ENCODE measurements at places on chromosomes 13 and 19. TPM values are rescaled to one million over a fixed set of nuclear protein-coding genes. Genes with fewer than 3 reads are reported as not detected.
A peak's percentile ranks its signal among the peaks of the same experiment; 100 is the strongest.

GRCh38 chr13:47112205-47112902, 215.5 kb upstream of the HTR2A start:
- H3K4me1 ChIP-seq = peaks cover 4% of the 10 kb centered on the region
- no peak for DNase-seq
- H3K27ac ChIP-seq = no peak overlapping the region
- H3K27me3 ChIP-seq = no peaks in the 10 kb centered on the region
- H3K36me3 ChIP-seq = no peaks in the 10 kb centered on the region

GRCh38 chr19:32296694-32297093, 48.7 kb upstream of the ZNF507 start:
- no peak for DNase-seq
- no peak overlapping the region for H3K27ac ChIP-seq
- peaks cover 3% of the 10 kb centered on the region for H3K36me3 ChIP-seq
- peaks cover 4% of the 10 kb centered on the region for H3K27me3 ChIP-seq
- H3K4me3 ChIP-seq = no peak overlapping the region

DNA sequence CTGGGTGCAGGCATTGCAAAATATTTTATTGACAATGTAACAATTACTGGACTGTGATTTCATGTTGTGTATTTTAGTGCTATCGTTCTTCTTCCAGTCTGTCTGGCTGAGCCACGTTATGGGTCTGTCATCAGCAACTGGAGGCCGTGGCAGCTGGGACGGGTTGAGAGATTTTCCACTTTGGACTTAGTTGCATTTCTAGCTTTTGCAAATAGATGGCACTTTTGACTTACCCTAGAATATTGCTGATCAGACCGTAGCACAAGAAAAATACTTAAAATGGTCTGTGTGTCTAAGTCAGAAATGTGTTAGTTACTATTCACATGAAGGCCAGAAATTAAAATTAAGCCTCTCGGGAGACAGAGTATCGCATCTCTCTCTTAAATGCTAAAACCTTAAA, 211.1 kb downstream of the TEX29 start:
- no peaks in the 10 kb centered on the region for H3K36me3 ChIP-seq
- peaks cover 3% of the 10 kb centered on the region for H3K4me1 ChIP-seq
- DNase-seq = no peak
- H3K27ac ChIP-seq = no peak overlapping the region

- peak overlapping the region; percentile 28 for H3K4me3 ChIP-seq
- DNase-seq = no peak
- no peak overlapping the region for H3K27ac ChIP-seq
- peaks cover 17% of the 10 kb centered on the region for H3K4me1 ChIP-seq
Measured at GRCh38 chr19:41784743-41785142, 11.6 kb upstream of the CEACAM3 start.

- H3K27ac ChIP-seq = no peak overlapping the region
- no peak for DNase-seq
- H3K27me3 ChIP-seq = no peaks in the 10 kb centered on the region
- H3K36me3 ChIP-seq = no peaks in the 10 kb centered on the region
Measured at GRCh38 chr19:18776736-18777135, 14.4 kb downstream of the COMP start.

- DNase-seq = no peak
- H3K27me3 ChIP-seq = peaks cover 28% of the 10 kb centered on the region
- no peak within 1 kb of the TSS for H3K27ac ChIP-seq
- peaks cover 11% of the 10 kb centered on the region for H3K4me1 ChIP-seq
- no peak within 1 kb of the TSS for H3K4me3 ChIP-seq
- peaks cover 2% of the 10 kb centered on the region for H3K36me3 ChIP-seq
Measured at GRCh38 chr19:1523412-1524286, at the start of gene PLK5. Gene PLK5 (plus strand): TSS chr19:1524077. CDS start chr19:1526997, 2,920 bp downstream.

- peak overlapping the region; percentile 9 for H3K27ac ChIP-seq
- peaks cover 49% of the 10 kb centered on the region for H3K4me1 ChIP-seq
- H3K36me3 ChIP-seq = no peaks in the 10 kb centered on the region
- peak; percentile 42 for DNase-seq
- H3K4me3 ChIP-seq = no peak overlapping the region
Measured at GRCh38 chr13:114203536-114203935, 24.5 kb downstream of the CFAP97D2 start.

DNA sequence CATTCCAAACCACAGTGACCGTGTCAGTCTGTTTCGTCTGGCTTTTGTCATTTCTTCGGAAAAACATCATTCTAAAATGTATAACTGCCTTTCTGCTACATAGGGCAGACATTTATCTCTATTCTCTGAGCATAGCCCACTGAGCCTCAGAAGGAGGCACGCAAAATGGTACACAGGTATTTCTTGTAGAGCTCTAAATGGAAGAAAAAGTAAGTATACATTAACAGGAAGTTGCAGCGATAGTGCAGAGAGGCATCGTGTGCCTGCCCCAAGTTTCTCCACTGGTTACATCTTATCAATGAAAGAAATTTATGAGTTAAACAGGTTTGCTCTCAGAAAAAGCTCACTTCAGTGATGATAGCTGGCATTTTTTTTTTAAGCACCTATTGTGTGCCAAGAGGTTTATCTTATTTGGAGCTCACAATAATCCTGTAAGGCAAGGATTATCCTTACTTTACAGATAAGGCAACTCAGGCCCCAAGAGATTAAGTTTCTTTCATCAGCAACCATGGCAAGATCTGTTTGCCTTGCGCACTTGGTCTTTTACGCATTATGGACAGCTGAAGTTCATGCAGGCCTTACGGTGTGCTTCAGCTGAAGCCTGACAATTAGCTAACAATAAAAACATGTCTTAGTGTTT, 1.2 kb upstream of the RCBTB2 start:
- H3K4me1 ChIP-seq = peaks cover 5% of the 10 kb centered on the region
- no peak for DNase-seq
- H3K27ac ChIP-seq = peak overlapping the region; percentile 99
- peaks cover 3% of the 10 kb centered on the region for H3K27me3 ChIP-seq
- H3K4me3 ChIP-seq = peak overlapping the region; percentile 86
- H3K36me3 ChIP-seq = no peaks in the 10 kb centered on the region

GRCh38 chr19:40954573-40954972, 36.5 kb upstream of the CYP2B6 start:
- H3K36me3 ChIP-seq = peaks cover 30% of the 10 kb centered on the region
- no peak overlapping the region for H3K4me3 ChIP-seq
- no peaks in the 10 kb centered on the region for H3K4me1 ChIP-seq
- H3K27me3 ChIP-seq = peaks cover 5% of the 10 kb centered on the region
- DNase-seq = no peak

GRCh38 chr13:79679334-79679733, 198.4 kb downstream of the NDFIP2 start:
- H3K4me1 ChIP-seq = no peaks in the 10 kb centered on the region
- no peak overlapping the region for H3K4me3 ChIP-seq
- no peak overlapping the region for H3K27ac ChIP-seq
- no peak for DNase-seq
- H3K27me3 ChIP-seq = no peaks in the 10 kb centered on the region

GRCh38 chr13:30164146-30164545, 143.2 kb downstream of the KATNAL1 start:
- DNase-seq = no peak
- H3K27ac ChIP-seq = no peak overlapping the region
- peaks cover 7% of the 10 kb centered on the region for H3K4me1 ChIP-seq
- H3K27me3 ChIP-seq = no peaks in the 10 kb centered on the region
- H3K36me3 ChIP-seq = peaks cover 4% of the 10 kb centered on the region

DNA sequence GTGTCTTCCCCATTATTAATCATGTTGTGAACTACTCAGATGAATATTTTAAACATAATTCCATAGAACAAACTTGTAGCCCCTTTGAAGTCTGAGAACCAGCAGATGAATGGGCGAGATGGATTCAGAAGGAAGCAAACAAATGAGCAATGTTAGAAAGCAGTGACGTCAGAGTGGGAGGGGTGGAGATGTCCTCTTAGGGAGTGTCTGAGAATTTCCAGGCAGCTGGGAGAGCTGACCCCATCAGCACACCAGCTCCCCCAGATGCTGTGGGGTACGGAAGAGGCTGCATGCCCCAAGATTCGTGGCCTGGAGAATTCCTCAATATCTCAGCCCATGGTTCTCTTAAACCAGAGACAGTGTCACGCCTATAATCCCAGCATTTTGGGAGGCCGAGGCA, 68.6 kb downstream of the DPF1 start:
- H3K36me3 ChIP-seq = peaks cover 6% of the 10 kb centered on the region
- H3K4me3 ChIP-seq = no peak overlapping the region
- no peaks in the 10 kb centered on the region for H3K27me3 ChIP-seq
- no peak overlapping the region for H3K27ac ChIP-seq
- H3K4me1 ChIP-seq = no peaks in the 10 kb centered on the region
- DNase-seq = no peak

- no peak overlapping the region for H3K27ac ChIP-seq
- no peak for DNase-seq
- no peak overlapping the region for H3K4me3 ChIP-seq
- H3K36me3 ChIP-seq = no peaks in the 10 kb centered on the region
- no peaks in the 10 kb centered on the region for H3K4me1 ChIP-seq
- H3K27me3 ChIP-seq = peaks cover 4% of the 10 kb centered on the region
Measured at GRCh38 chr13:29255567-29255966, 339.9 kb downstream of the SLC7A1 start.

- H3K4me3 ChIP-seq = no peak overlapping the region
- H3K4me1 ChIP-seq = no peaks in the 10 kb centered on the region
Measured at GRCh38 chr13:108780706-108781105, 151.3 kb downstream of the MYO16 start.

- no peak overlapping the region for H3K27ac ChIP-seq
- H3K36me3 ChIP-seq = no peaks in the 10 kb centered on the region
- peaks cover 21% of the 10 kb centered on the region for H3K27me3 ChIP-seq
- DNase-seq = no peak
- no peak overlapping the region for H3K4me3 ChIP-seq
Measured at GRCh38 chr13:100808330-100809128, 133.9 kb upstream of the TMTC4 start.

DNA sequence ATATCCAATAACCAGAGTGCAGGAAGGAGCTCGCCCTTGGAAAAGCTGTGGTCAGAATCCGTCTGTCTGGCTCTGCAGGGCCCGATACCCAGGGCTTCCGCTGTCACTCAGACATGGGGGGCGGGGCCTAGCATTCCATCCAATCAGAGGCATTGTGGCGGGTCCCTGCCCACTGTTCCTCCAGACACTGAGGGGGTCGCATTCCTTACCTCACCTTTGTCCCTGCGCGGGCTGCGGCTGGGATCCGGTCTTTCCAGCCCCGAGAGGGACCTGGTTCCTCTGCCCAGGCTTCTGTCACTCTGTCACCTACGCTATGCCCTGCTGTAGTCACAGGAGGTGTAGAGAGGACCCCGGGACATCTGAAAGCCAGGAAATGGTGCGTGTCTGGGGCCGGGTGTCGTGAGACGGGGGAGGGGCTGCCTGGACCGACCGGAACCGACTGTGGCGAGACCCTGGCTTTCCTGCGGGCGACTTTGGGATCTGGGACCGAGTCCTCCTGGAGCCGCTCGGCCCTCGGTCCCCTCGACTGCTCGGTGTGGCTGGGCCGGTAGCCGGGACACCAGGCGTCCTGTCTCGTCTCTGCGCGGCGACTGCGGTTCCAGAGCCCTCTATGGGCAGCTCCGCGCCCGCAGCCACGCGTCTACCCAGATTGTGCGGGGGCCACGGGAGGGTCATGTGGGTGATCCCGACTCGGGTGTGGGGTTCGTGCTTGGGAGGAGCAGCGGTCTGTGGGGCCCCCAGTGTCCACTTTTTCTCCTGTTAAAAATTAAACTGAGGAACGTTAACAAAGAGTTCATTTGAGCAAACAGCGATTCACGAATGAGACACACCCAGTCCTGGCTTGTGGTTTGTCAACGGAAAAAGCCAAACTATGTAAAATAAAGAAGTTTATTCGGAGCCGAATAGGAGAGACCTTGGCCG, at the start of gene ZNF69:
Gene ZNF69 (plus strand): TSS at position 172 of the 921 bp plus-strand sequence. CDS start 142 bp downstream, at position 314.
- H3K36me3 ChIP-seq = no peaks in the 10 kb centered on the region
- peak within 1 kb of the TSS; percentile 97 for H3K4me3 ChIP-seq
- peak within 1 kb of the TSS; percentile 96 for H3K27ac ChIP-seq
- H3K4me1 ChIP-seq = peaks cover 35% of the 10 kb centered on the region
- H3K27me3 ChIP-seq = no peaks in the 10 kb centered on the region

DNA sequence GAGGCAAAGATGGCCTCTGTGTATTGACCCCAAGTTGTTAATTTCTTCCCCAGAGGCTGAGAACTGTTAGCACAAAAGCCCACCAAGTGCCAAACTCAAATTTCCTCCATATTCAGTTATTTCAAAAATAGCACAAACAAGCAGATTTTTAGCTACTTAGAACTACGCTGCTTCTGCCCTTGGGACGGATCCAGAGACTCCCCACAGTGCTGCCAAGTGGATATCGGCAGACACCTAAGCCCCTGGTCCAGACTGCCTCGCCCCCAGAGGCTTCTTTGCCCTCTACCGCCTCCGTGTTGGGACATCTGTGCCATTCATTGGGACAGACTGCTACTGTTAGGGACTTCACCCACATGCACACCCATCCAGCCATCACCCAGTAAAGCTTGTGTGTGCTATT, 188.3 kb downstream of the POSTN start:
- DNase-seq = no peak
- no peak overlapping the region for H3K4me3 ChIP-seq
- H3K36me3 ChIP-seq = no peaks in the 10 kb centered on the region
- H3K27ac ChIP-seq = no peak overlapping the region
- H3K27me3 ChIP-seq = no peaks in the 10 kb centered on the region
- H3K4me1 ChIP-seq = no peaks in the 10 kb centered on the region

DNA sequence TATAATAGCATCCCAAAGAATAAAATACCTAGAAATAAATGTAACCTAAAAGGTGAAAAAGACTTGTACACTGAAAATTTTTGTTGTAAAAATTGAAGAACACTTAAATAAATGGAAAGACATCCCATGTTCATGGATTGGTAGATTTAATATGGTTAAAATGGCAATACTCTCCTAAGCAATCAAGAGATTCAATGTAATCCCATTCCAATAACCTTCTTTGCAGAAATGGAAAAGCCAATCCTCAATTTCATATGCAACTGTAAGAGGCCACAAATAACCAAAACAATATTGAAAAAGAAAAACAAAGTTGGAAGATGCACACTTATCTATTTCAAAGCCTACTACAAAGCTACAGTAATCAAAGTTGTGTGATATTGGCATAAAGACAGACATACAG, 17.7 kb downstream of the DZIP1 start:
- no peak overlapping the region for H3K4me3 ChIP-seq
- no peaks in the 10 kb centered on the region for H3K4me1 ChIP-seq
- H3K27me3 ChIP-seq = peaks cover 11% of the 10 kb centered on the region
- no peak overlapping the region for H3K27ac ChIP-seq
- no peaks in the 10 kb centered on the region for H3K36me3 ChIP-seq

GRCh38 chr19:55697069-55697440, 22.0 kb downstream of the EPN1 start:
- no peaks in the 10 kb centered on the region for H3K27me3 ChIP-seq
- DNase-seq = no peak
- no peak overlapping the region for H3K27ac ChIP-seq
- no peaks in the 10 kb centered on the region for H3K4me1 ChIP-seq
- H3K4me3 ChIP-seq = no peak overlapping the region

GRCh38 chr13:52092087-52092486, 36.8 kb downstream of the NEK5 start:
- no peaks in the 10 kb centered on the region for H3K36me3 ChIP-seq
- H3K27me3 ChIP-seq = no peaks in the 10 kb centered on the region
- no peaks in the 10 kb centered on the region for H3K4me1 ChIP-seq

GRCh38 chr19:1651568-1652291, 685 bp downstream of the TCF3 start:
- H3K36me3 ChIP-seq = peaks cover 14% of the 10 kb centered on the region
- peak; percentile 38 for DNase-seq
- peak overlapping the region; percentile 98 for H3K27ac ChIP-seq
- peaks cover 19% of the 10 kb centered on the region for H3K4me1 ChIP-seq
- H3K27me3 ChIP-seq = no peaks in the 10 kb centered on the region

MIA gene
- not detected for polyA plus RNA-seq

PBX4 gene
- 2.6 TPM for polyA plus RNA-seq

WTIP gene
- not detected for polyA plus RNA-seq

PDX1 gene
- not detected for polyA plus RNA-seq

IL11 gene
- polyA plus RNA-seq = not detected

U2AF1L4 gene
- 76.6 TPM for polyA plus RNA-seq

C1QTNF9B gene
- polyA plus RNA-seq = not detected

PALM gene
- not detected for polyA plus RNA-seq

CDX2 gene
- not detected for polyA plus RNA-seq
